ENCODE measurements at places on chromosomes 11 and 22.

- peak; percentile 87 for DNase-seq
Measured at GRCh38 chr11:66002648-66003225, 434 bp downstream of the BANF1 start.

DNA sequence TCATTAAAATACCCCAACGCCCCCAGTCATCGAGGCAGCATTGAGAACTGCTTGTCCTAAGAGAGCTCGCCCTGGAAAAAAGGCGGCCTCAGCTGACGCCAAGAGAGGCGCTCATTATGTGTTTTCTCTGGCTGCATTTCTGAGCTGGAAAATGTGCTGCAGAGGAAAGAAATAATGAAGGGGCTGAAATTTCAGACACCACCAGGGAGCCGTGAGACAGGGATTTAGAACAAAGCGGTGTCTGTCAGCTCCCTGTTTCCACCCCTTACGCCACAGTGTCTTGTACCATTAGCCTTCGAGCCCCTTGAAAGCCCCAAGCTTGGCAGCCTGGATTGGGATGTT, 14.4 kb downstream of the USH1C start:
- DNase-seq = no peak

GRCh38 chr11:73977856-73978519, 4.7 kb downstream of the UCP2 start:
- DNase-seq = no peak

GRCh38 chr11:34468209-34468841, 29.6 kb downstream of the CAT start:
- DNase-seq = no peak

DNA sequence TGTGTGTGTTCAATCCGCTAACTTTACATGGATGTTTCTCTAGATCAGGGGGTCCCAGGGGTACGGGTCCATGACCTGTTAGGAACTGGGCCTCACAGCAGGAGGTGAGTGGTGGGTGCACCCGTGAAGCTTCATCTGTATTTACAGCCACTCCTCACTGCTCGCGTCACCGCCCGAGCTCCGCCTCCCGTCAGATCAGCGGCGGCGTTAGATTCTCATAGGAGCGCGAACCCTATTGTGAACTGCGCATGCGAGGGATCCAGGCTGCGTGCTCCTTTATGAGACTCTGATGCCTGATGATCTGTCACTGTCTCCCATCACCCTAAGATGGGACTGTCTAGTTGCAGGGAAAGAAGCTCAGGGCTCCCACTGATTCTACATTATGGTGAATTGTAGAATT, 31.9 kb downstream of the MRGPRD start:
- DNase-seq = no peak

DNA sequence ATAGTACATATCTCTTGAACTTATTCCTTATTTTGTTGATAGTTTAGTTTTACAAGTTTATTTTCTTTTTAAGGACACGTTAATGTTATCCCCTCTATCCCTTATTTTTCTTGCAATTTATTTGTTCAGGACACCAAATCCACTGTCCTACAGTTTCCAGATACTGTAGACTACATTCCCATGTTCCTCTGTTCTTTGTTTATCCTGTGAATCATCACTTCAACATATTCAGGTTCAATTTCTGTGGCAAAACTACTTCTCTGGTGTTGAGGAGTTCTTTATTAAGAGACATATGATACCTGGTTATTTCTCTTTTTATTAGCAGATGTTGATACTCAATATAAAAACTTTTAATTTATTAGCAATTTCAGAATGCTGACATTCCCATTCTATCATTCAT, 72.8 kb upstream of the CLNS1A start:
- DNase-seq = no peak

GRCh38 chr11:11620921-11621572, 758 bp downstream of the GALNT18 start:
- DNase-seq = peak; percentile 53

- DNase-seq = no peak
Measured at GRCh38 chr11:72375241-72375960, 58.9 kb downstream of the CLPB start.

DNA sequence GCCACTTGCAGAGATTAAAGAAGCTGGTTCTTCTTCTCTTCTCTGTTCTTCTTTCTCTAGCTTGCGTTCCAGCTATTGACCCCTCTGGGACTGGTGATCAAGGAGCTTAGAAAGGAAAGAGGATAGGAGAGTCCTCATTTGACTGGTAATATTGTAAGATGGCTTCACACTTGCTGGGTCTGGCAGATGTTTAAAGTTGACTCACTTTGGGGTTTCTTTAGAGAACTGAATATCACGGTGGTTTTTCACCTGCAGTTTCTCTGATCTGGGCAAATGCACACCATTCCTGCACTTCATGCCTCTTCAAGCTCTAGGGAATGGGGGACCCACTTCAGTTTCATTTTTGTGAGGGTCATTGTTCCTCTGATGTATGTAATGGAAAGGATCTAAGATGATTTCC, 41.8 kb upstream of the DEUP1 start:
- DNase-seq = no peak

DNA sequence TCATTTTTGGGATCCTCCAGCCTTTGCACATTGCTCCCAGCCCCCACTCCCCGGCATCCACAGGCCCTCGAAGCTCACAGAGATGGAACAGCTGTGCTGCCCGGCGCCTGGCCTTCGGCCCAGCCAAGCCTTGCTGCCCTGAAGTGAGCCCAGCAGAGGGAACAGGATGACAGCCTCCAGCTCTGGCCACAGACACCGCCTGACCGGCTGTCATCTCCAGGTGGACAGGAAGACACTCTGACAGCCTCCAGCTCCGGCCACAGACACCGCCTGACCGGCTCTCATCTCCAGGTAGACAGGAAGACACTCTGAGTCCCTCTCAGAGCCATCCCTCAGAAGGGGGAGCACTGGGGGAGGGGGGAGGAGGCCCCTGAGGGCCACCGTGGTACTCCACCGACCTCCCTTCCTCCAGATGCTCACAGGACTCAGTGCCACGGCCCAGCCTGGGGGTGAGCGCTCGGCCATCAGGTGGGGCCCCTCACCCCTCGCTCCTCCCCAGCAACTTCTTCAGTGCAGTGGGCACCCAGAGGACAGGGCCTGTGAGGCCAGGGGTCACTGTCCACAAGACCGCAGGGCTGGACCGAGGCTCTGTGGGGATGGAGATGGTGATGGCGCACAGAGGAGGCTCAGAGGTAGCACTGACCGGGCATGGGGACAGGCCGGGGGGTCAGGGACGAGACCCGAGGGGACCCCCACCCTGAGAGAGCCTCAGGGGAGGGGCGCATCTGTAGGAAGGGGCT, 58.6 kb downstream of the BRD1 start:
- peak; percentile 29 for DNase-seq

DNA sequence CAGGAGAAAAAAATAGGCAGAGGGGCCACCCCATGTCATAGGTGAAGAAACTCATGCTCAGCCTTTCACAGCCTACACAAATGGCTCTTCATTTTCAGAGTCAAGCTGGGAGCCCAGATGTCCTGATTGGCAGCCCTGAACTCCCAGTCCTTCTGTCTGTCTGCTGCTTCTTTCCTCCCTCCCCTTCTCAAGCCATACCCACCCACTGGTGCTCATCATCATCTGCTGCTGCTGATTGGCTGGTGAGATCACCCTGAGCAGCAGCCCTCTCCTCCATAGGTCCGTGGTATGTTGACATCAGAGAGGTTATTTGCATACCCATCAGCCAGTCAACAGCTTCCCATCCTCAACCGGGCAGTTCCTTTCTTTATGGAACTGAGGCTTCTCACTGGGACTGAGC, 46.1 kb upstream of the PRDM11 start:
- no peak for DNase-seq

- no peak for DNase-seq
Measured at GRCh38 chr11:91163619-91164451, 941.0 kb upstream of the CHORDC1 start.

GRCh38 chr22:48621085-48621484, 1206.6 kb downstream of the BRD1 start:
- no peak for DNase-seq

DNA sequence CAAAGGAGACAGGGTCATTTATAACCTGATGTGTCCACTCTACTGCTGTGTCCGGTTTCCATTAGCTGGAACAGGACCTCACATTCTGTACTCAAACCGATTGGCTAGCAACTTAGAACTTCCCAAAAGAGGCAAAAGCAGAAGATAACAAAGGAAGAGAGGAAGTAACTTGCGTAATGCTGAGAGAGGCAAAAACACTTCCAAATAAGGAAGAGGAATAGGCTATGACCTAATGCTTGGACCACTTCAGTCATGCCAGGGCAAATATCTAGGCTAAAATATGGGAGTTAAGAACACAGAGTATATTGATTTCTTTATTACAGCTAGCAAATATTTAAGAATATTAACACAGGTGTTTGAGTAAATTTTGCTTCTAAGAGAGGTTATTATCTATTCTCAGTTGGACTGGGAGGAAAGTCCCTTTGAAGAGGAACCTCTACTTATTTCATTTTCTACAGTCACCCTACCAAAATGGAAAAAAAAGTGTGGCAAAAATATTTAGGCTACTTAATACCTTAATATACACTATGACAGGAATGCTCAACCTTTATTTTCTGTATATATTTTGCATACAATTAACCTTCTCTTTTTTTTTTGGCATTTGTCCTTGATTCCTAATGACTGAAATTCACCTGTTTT, 499.8 kb upstream of the CHORDC1 start:
- no peak for DNase-seq

GRCh38 chr11:64371201-64371600, 12.2 kb downstream of the RPS6KA4 start:
- no peak for DNase-seq

- DNase-seq = no peak
Measured at GRCh38 chr22:50713571-50714056, 24.4 kb upstream of the ACR start.

DNA sequence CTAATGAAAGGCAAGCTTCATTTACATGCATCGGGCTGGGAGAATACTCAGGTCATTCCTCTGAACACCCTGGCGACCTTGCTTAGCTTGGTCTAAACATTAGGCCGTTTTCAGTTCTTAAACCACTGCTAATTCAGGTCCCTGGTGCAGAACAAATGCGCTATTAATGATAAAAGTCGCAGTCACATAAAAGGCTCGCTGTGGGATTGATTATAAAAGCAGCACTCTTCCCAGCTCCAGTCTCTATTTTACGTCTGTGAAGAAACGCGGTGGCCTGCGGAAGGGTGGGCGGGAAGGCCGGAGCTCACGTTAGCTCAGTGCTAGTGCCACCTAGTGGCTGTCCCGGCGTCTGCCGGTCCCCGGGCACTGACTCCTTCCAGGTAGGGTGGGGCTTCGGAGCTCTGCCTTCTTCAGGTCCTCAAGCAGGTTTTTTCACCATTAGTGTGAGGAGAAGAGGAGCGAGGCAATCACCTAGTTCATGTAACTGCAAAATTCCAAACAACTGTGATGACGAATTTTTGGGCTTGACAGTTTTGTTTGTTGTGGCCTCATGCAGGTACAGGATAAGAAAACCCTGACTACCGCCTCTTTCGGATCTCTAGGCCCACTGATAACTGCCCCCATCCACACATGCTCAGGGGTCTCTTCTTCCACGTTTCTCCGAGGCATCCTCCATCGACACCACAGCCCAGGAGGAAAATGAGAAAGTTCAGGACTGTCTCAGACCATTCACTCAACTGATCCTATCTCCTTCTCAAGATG, 66.5 kb upstream of the CLMP start:
- peak; percentile 77 for DNase-seq

- DNase-seq = no peak
Measured at GRCh38 chr11:117870103-117870952, 6.1 kb downstream of the FXYD6 start.

- DNase-seq = no peak
Measured at GRCh38 chr11:47331454-47332302, 20.8 kb downstream of the MYBPC3 start.
